Activated CD4-positive, alpha-beta T cell treated with anti-CD3 and anti-CD28 coated beads for 24 hours (primary cell): ENCODE measurements at places on chromosomes 4 and X.

- no peak for DNase-seq
Observed at GRCh38 chrX:69038816-69039215, 126.4 kb downstream of the PJA1 start.

DNA sequence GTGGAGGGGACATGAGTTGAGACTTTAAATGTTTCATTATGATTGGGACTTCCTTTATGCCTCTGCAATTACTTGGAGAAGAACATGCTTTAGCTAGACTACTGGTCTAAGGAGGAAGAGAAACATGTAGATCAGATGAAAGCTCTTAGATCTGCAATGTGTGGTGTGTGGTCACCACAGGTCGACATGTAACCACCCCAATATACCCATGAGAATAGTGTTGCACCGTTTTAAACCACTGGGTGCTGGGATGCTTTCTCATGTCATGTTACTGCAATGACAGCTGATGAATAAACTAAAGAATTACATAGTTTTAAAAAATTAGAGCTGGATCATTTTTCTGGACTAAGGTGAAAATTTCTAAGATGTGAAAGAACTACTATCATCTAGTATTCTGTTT is 1039.7 kb downstream of the RAPGEF2 start:
- no peak for DNase-seq

GRCh38 chr4:118981171-118981838 is 92.7 kb downstream of the SYNPO2 start:
- DNase-seq: no peak

DNA sequence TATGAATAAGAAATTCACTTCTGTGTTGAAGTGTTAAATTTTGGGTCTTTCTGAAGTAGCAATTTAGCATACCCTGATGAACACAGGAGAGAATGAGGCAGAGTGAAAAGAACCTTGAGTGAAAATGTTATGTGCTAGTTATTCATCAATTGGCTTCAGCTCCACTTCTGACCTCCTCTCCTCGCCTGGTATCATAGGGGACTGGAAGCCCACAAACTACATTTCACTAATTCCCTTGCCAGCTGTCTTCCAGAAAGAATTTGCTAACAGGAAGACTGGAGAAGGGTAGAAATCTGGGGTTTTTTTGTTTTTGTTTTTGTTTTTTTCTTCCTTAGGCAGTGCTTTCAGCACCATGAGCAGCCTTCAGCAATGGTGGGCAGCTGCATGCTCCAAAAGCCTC is 5.5 kb upstream of the DAPP1 start:
- no peak for DNase-seq

DNA sequence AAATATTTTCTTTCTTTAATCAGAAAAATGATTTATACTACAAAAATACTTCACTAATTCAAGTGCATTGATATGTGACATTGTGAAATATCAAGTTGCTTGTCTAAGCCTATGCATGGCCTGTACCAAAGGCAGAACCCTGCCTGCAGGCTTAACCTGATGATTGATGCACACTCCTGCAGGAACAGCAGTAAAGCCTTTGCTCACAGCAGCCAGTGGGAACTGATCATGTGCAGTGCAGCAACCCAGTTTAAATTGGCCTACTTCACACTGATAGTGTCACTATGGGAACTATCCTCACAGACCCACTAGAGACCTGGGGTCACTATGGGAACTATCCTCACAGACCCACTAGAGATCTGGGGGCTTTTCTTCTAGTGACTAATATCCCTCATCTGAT is 603.8 kb downstream of the RAPGEF2 start:
- no peak for DNase-seq

- DNase-seq: peak; percentile 22
Observed at GRCh38 chrX:119488749-119489148, 20.5 kb downstream of the SLC25A5 start.

DNA sequence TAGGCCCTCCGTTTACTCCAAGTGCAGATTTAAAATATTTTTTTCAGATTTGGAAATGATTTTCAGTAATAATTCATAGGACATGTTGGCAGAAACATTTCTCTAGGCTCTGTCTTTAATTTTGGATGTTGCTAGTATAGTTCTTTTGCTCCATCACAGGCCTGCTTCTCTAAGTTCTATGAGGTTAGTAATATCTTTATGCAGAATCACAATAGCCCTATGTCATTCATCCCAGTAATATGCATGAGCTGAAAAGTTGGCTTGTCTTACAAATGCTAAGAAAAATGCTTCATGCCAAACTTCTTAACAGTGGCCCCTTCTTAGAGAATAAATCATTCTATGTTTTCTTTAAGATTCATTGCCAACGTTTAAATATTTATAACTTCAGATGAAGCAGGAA is 148.3 kb upstream of the TLL1 start:
- no peak for DNase-seq

DNA sequence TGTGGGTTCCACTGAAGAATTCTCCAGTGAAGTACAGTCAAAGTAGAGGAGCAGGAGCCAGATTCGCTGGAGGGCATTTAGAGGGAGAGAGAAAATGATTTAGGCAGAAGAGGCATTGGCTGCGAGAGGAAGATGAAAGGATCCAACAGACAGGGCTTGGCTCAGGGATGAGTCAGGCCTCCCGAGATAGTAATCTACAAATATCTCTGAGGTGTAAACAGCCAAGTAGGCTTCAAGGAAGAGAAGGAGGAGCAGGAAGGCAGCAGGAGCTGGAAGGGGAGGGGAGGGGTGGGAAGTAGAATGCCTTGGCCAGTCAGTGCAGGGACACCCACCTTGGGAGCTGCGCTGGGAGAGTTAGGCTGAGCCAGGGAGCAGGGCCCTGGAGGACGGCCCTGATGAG is 55.5 kb downstream of the PJA1 start:
- no peak for DNase-seq

DNA sequence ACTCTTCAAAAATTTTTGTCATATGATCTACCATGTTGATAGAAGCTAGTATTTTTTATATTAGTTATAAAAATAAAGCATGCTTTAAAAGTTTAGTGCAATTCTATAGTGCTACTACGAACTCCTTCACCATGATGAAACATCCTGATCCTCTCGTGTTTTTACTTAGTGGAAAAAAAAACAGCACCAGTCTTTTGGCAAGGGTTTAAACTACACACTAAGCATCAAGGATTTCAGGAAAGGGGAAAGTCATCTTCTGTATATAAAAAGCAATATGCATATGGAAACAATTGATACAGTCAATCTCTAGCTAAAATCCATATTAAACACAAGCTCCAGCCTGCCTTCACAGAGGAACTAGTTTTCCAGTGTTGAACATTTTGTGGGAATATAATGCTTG is 18.7 kb downstream of the CHM start:
- no peak for DNase-seq

DNA sequence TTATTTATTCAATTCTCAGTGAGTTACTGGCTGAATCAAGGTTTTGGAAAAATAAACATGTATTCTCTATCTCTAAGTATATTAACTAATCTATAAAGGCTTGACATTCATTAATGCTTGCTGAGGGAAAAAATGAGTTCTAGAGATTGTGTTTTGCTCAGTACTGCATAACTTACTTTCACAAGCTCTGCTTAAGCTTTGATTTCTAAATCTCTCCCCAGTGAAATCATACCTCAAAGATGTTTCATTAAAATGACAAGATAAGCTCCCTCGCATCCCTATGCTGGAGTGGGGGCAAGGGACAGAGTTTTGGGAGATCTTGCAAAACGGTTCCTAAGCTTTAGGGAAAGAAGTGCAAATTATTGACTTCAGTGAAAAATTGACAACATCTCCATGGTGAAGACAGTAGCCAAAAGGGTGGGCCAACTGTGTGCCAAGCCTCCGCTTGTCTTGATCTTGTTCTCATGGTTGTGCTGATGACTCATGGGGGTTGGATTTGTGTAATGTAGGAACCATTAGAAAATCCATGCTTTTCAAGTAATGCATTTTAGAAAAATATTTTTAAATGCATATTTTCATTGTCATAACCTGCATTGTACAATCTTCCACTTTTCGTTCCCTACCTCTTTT is 521.4 kb downstream of the RPA4 start:
- DNase-seq: no peak

DNA sequence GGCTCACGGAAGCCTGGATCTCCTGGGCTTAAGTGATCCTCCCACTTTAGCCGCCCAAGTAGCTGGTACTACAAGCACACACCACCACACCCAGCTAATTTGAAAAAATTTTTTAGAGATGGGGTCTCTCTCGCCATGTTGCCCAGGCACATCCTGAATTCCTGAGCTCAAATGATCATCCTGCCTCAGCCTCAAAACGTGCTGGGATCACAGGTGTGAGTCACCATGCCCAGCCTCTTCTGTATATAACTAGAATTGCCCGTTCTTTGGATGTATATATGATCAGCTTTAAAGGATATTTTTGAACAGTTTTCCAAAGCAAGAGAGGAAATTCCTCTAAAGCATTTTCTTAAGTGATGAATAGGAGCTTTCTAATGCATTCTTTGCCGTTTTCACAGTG is 22.7 kb downstream of the ZFP42 start:
- no peak for DNase-seq

GRCh38 chr4:147821555-147821954 is 89.7 kb downstream of the ARHGAP10 start:
- no peak for DNase-seq

DNA sequence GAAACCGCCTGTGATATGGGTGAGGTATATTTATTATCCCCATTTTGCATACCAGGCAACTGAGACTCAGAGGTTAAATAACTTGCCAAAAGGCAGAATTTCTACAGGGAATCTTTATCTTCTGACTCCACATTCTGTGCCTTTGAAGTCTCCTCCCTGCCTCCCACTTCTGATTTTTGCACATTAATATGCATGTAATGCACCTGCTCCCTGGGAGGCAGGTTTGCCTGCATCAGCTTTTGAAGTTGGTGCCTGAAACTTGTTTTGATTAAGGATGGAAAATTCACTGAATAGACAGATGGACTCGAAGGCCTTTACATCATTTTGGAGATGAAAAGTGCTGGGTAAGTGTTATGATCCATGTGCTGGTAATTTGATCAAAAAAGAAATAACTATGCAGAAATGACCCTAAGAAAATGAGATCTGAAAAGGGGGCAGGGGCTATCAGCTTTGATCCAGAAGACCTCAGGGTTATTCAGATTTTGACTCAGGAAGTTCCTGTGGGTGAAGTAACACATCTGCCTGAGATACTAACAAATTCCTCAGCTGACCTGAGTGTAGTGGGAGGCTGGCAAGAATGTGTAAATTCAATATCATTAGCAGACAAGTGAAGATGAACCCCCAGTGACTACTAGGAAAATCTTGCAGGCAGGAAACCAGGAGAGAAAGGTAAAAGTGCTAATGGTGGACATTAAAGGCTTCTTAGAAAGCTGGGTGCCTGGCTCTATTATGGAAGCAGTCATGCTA is 167.5 kb upstream of the BOD1L1 start:
- no peak for DNase-seq

DNA sequence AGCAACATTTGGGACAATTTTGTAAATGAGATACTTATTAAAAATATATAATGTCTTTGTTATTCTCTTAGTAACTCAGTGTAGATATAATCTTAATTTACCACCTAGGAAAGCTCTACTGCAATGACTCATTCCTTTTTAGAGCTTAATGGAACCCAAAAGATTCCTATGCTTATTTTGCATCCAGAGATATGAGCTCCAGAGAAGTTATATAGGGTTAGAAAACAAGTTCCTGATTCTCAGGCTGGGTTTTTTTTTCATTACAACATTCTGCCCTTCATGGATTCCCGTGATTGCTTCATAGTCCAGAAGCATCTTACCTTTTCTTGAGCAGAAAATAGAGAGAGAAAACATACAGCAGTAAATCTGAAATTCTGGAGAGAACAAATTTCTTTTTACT is 57.9 kb upstream of the CXCL8 start:
- no peak for DNase-seq

- DNase-seq: no peak
Observed at GRCh38 chrX:85326234-85327059, 53.0 kb downstream of the POF1B start.

DNA sequence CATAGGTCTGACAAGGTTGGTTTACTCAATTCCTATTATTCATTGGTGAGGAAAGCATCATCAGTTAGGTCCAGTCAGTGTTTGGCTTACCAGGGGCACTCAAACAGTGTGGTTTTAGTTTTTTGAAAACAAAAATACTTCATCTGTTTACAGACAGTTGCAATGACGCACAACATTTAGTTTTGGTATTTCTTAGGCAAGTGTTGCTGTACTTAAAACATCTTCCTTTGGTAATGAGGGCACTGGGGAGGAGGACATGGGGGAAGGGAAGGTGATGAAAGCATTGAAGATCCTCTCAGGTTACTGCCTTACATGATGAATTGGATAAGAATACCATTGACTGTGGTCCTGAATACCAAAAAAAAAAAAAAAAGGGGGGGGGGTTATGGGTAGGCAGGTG is 93.7 kb upstream of the MAOA start:
- DNase-seq: no peak

- no peak for DNase-seq
Observed at GRCh38 chr4:15018361-15018760, 16.1 kb downstream of the CPEB2 start.

DNA sequence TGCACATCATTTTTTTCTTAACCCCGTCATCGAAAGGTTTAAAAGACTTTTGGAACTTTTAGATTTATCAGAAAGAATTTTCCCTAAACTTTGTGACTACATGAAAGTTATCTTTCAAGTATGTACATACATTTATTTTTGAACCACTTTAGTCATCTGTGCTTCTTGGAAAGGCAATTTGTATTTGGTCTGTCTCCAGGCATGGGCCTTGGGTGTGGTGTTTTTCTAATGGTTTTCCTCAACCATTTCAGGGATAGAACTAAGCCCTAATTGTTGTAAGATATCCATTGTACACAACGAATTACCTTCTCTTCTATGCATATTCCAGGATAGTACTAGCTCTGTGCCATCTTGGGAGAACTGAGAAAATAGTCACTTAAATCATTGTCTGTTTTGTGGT is 191.5 kb upstream of the RPL34 start:
- no peak for DNase-seq

- no peak for DNase-seq
Observed at GRCh38 chr4:72319601-72320021, 249.4 kb downstream of the ADAMTS3 start.

DNA sequence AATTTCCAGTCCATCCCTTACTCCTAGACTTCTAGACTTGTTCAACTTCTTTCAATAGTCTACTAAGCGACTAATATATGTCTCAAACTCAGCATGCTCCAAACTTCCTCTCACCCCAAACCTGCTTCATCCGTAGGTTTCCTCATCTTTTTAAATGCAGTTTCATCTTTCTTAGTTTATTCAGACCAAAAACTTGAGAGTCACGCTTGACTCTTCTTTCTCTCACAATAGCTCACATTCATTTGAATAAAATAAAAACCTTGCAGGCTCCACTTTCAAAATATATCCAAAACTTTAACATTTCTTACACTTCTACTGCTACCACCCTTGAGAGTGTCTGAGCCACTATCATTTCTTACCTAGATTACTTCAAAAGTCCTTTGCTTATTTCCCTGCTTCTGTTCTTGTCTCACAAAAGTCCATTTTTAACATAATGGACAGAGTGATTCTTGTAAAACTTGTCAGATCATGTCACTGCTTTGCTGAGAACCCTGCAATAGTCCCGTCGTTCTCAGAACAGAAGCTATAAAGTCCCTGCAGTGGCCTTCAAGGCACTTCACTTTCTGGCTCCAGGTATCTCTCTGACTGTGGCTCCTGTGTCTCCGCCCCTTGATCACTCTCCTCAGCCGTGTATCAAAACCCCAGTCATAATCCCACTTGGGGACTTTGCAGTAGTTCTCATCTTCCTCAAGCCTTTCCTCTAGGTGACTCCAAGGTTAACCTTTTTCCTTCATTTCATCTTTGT is 167.6 kb downstream of the ARHGAP24 start:
- no peak for DNase-seq
